HL-60 (cell line): ENCODE measurements at places on chromosomes 4 and X.
A peak's percentile ranks its signal among the peaks of the same experiment; 100 is the strongest.

- DNase-seq, result no peak
These were observed 74.6 kb downstream of the LEF1 start for GRCh38 chr4:108094131-108094530.

GRCh38 chr4:53586121-53586816 is 5.0 kb downstream of the LNX1 start:
- DNase-seq, result no peak

DNA sequence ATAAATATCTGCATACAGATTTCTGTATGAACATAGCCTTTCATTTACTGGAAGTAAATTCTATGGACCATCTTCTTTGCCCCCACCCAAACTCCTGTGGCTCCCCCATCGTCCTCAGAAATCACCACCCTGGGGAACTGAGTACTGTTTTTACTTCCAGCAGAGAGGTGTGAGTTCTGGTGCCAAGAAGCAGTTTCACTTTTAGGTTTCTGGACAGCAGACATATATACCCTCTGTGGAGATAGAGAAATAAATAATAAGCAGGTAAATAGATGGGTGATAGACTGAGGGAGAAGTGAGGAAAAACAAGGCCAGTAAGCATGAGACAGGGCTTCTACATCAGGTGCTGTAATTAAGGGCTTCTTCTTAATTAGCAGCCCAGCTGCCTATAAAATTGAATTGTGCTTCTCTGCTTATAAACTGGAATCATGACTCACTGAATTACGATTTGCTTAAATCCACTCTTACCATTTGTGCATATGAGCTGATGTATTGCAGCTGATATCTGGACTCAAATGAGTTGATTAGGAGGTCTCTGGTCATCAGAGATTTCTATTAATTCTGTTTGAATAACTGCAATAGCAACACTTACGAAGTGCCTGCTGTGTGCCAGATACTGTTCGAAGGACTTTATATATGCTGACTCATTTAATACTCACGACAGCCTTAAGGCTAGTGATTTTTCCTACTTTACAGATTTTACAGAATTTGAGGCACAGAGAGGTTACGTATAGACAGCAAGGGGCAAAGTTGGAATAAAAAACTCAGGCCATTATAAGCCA is 60.8 kb upstream of the DHX15 start:
- DNase-seq, result no peak

GRCh38 chr4:183918696-183919095 is 13.6 kb downstream of the STOX2 start:
- DNase-seq, result no peak

DNA sequence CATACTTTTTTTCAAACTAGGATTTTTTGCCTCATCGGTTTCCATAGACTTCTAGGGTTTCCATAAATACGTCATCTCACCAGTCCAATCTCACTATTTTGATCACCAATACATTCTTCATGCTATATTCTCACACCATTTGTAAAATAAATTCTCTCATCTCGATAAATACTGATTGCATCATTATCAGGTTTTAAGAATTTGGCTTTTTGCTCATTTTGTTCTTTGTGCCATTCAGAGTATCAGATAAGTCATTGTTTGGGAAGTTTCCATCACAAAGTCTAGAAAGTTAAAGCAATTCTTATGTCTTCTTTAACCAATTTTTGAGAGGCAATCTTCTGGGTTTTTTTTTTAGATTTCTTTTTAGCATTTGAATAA is 81.1 kb downstream of the ALPK1 start:
- DNase-seq, result no peak

GRCh38 chrX:46792810-46793188 is 33.9 kb upstream of the SLC9A7 start:
- no peak for DNase-seq

DNA sequence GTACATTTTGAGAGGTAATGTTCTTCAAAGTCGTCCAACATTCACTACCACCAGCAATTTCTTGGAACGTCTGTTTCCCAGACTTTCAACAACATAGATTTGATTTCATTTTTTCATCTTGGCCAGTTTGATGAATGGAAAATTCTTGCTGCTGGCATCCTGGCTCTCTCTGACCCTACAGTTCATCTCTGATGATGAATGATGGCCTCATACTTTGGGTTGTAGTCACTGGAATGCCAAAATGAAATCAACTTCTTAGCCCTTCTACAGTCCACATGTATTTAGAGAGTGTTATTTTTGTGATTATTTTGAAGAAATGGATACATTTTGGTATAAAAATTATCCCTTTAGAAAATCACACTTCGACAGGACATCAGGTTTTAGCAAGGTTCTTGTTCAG is 8.8 kb downstream of the CHST7 start:
- DNase-seq, result no peak

DNA sequence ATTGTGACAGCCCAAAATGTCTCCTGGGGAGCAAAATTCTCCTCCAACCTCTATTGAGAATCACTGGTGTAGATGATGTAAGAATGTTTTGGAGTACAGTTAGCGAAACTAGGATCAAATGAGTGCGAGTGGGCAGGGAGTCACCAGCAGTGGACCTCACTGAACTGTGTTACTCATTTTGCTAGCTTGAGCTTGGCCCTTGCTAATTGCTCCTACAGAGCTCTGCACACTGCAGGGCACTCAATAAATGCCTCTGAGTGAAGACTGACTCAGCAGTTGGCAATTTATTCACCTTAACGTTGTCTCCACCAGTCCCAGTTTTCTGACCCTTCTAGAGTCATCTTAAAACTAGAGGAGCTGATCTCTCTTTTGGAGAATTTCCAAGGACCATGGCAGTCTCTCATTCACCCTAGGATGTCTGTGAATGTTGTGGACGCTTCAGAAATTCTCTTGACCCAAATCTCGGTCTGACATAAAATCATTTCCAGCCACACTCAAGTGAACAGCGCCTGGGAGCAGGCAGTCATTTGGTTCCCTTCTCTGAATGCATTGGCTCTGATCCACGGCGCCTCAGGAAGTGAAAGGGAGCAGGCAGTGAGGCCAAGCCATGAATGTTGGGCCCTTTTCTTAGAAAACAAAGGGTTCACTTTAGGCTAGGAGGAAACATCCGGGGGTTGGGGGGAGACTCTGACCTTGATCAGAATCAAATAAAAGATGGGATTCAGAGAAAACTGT is 148.1 kb downstream of the NWD2 start:
- no peak for DNase-seq

GRCh38 chr4:11700751-11701226 is 272.1 kb upstream of the HS3ST1 start:
- DNase-seq, result no peak

GRCh38 chr4:41257257-41257901 is 651 bp downstream of the UCHL1 start:
- DNase-seq, result no peak

DNA sequence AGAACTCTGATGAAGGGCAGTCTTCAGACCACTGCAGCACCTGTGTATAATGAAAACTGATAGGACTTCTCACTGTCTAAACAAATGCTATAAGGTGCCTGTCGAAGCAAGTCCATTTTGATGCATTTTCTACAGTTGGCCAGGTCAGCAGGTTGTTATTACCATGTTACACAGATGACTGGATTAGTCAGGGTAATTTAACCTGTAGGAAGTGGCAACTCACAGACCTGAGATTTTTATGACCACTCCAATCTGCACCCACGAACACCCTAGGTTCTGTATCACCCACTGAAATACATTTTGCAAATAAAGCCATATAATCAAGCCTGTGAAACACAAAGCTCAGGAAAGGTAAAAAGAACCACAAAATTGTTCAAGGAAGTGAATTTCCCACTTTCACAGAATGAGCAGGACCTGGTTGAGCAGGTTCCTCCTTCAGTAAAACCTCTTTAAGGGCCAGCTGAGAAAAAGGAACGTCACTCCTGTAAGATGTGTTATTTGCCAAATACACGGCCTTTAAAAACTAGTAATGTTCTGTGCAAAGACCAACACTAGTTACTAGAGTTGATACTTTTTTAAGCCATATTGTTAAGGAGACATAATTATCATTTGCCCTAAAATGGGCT is 12.7 kb downstream of the MAML3 start:
- DNase-seq, result peak; percentile 11

DNA sequence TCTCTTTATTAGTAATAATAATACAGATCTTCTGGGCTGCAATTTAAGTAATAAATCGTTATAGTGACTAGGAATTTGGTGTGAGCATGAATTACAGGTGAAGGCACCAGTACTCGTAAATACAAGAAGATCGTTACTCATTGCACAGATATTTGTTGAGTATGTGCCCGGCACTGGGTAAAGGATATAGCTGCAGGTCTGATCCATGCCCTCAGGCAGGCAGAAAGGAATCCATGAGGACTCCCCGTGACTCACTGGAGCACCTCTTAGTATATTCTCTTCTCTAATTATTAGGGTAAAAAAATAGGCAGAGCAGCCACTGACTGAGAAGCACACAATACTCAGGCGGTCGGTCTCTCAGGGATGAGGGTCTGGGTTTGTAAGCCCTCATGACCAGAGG is 868.3 kb downstream of the RAB28 start:
- no peak for DNase-seq
